Activated CD8-positive, alpha-beta memory T cell treated with anti-CD3 and anti-CD28 coated beads for 48 hours (primary cell): ENCODE measurements at places on chromosomes 5 and 9.

DNA sequence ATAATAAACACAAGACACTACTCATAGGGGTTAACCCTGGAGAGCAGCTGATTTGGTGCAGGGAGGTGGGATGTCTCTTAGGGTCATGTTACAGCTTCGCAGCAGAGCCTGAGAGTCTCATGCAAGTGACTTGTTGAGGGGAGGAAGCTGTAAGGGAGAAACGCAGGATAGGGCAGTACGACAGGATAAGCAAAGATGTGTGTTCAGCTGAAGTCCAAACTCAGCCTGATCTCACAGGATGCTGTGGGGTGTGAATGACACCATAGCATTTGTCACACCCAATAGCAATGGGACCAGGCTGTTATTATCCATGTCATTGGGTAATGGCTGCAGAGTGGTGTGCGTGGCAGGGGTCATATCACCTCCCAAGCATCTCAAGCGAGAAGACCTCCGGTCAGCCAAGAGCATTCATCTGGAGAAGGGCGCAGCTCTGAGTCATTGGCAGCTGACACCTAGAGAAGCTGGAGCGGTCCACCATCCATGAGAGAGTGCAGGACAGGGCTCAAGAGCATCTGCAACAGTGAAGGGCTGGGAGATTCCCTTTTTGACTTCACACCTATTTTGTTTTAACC, 49.2 kb upstream of the RPL26L1 start:
- DNase-seq, result no peak

DNA sequence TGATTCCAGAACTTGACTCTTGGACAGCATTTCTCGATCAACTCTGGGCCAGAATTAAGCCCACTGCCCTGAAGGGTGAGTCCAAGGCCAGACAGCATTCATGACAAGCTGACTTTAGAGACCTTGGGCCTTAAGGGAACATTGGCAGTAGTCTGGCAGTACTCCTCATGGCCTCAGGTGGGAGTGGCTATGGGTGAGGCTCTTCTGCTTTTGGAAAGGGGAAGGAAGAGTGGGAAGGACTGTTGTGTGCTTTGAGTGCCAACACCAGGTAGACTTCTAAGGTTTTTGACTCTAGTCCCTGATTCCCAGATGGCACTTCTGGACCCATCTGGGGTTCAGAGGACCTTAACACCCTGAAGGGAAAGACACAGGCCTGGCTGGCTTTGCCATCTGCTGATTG, 530.4 kb downstream of the ACTL7B start:
- no peak for DNase-seq

- no peak for DNase-seq
Observed at GRCh38 chr5:13508559-13508958, 435.9 kb downstream of the DNAH5 start.

DNA sequence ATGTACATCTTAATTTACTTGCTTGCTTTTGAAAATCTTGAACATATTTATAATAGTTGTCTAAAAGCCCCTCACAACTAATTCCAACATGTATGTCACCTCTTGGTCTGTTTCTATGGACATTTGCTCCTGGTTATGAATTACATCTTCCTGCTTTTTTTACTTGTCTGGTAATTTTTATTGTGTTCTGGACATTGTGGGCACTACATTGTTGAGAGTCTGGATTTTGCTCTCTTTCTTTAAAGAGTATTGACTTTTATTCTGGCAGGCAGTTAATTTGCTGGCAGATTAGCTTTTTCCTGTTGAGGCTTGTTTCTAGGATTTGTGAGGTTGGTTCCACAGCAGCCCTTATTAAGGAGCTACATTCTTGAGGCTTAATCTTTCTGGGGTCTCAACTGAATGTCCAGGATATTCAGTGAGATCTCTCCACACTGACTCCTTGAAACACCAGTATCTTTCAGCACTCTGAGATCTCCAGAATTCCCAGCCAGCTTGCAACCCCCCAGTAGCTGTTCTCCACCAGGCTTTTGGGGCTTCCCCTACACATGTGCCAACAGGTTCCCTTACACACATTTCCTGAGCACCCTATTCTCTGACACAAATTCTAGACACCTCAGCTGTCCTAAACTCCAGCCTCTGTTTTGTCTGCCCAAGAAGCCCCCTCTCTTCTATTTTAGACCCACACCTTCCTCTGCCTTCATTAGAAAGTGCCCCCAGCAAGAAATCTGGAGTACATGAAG, 27.4 kb downstream of the KIAA1191 start:
- DNase-seq, result no peak

GRCh38 chr9:306907-307306, 92.2 kb downstream of the DOCK8 start:
- DNase-seq, result peak; percentile 4

GRCh38 chr5:93570294-93571113, 10.5 kb downstream of the NR2F1-AS1 start:
- DNase-seq, result no peak

DNA sequence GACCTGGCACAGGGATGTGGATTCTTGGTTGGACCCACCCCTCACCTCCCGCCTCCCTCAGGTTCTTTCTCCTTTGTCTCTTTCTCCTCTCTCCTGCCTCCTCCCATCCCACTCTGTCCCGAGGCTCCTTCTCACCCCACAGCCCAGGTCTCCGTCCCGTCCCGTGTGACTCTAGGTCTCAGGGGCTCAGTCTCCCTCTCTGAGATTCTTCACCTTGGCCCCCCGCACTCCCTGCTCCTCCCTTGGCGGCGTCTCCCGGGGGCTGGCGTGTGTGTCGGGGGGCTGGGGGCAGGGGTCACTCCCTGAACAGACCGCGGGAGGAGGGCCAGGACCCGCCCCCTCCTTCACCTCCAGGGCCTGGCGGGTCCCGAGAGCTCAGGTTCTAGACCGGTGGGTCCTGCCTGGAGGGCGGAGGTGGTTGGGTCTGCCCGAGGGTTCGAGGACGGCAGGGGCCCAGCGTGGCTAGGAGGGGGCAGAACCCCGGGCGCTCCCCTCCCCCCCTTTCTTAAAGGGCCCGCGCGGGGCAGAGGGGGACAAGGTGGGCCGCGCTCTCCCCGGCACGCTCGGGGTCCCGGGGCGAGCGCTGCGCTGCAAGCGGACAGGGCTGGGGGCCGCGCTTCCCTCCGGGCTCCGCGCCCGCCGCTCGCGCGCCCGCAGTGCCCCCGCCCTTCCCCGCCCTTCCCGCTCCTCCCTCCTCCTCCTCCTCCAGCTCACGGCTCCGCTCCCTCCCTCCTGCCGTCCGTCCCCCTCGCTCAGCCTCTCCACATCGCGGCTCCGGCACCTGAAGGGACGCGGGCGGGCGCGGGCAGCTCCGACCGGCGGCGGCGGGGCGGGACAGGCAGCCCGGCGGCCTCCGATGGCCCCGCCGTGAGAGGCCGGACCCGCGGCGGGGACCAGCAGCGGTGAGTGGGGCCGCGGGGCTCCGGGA, at the start of gene PSD2:
PSD2 (plus strand) TSS at position 735 of the 928 bp plus-strand sequence. CDS start 13,633 bp downstream, outside the sequence.
- DNase-seq, result no peak

DNA sequence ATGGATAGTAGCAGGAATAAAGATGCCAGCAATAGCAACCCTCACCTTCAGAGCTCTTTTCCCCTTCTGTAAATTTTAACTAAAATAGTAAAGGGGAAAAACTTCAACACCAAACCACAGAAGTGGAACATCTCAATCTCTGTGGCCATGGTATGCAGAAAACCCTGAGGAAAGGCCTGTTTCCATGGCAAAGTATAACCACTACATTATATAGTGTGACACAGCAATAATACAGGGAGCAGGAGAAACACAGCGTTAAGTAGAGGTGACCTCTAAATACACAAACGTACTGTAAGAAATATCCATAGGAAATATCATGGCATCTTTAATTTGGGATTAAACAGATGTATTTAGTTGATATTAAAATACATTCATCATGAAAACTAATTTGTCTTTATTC, 106.4 kb downstream of the SLC24A2 start:
- DNase-seq, result no peak

DNA sequence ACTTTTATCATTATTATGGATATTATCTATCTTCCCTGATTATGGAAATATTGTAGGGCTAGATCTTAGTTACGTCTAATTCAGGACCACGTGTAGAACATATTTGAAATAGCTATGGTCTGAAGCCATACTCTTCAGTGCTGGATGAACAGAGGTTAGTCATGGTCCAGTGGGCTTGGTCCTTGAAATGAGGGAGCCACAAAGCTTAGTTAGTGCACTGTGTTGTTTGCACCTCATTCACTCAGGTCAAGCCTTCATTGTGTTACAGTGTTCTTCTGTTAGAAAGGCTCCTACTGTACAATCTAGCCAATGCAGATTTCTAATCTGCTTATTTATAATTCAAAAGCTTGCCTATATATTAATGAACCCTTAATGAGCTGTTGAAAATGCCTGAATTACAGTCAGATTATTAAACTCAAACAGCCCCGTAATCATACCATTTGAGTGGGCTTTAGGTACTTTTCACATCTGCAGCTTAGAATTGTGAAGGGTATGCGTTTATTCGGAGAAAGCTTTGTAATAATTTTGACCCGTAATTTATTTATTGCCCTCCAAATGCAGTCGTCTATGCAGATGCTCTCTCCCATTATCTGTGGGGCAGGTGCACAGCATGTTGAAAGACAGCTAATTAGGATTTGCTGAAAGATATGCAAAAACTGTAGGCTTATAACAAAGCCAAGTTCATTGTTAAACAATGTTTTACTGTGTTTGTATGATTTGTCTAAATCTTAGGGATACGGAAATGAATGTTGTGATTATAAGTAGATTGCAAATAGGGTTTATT, 164.9 kb downstream of the PBX3 start:
- no peak for DNase-seq

DNA sequence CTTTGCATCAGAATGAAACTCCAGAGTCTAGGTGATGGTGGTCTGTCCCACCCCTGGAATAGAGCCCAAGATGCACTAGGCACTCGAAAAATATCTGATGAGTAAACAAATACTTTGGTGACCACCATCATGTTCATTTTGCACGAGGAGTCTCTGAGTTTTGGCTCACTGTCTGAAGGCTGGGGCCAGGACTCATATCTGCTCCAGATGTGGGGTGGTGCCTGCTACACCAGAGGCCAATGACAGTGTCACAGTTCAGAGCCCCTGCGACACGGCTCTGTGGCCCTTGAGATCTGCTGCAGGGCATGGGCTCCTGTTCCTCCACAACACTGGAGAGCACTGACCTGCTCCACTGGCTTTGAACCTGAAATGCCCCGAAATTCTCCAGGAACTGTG, 164.6 kb downstream of the ROR2 start:
- DNase-seq, result no peak

DNA sequence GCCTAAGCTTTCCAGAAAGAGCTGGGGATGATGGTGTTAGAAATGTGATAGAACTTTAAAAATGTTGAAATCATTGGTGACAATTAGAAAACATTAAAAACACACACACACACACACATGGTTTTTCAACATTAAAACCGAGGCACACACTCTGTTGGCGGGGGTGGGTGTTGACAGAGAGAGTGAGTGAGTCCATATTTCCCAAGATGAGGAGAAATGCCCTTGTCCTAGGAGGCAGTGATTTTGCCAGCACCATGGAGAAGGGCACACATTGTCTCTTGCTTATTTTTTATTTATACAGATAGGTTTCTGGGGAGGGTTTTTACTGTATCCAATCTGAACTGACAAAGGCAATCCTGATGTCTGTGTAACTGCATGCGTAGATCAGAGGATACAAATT, 152.5 kb downstream of the INSYN2B start:
- no peak for DNase-seq

- DNase-seq, result no peak
Observed at GRCh38 chr5:96997265-96997859, 61.5 kb downstream of the LNPEP start.

DNA sequence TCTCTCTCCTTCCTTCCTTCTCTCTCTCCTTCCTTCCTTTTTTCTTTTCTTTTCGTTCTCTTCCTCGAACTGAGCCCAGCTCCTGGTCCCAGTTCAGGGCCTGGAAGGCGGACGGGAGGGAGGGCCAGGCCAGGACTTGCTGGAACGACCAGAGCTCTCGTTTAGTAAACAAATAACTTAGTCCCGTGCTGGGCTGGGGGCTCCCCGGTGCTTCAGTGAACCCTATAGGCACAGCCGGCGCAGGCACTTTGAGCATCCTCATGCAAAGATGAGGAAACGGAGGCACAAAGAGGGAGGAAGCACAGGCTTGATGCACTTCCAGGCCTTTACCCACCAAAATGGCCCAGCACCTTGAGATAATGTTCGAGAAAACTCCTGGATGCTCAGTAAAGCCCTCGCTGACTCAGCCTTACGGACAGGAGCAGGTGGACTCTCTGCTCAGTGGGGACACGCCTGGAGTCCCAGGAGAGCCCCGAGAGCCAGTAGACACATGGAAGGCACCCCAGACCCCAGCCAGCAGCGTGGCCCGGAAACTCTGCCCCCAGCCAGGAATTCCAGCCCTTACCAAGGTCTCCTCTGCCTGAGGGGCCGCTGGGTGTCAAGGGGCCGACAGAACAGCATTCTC, 18.8 kb downstream of the FAM163B start:
- no peak for DNase-seq
